Kidney (tissue), 22 donors: ENCODE measurements at places on chromosomes 7 and 10. TPM values are rescaled to one million over a fixed set of nuclear protein-coding genes. Genes with fewer than 3 reads are reported as not detected.

GRCh38 chr10:47408606-47409005, 24.5 kb upstream of the ZNF488 start:
- H3K27ac ChIP-seq = no peak overlapping the region
- H3K36me3 ChIP-seq = no peaks in the 10 kb centered on the region
- H3K4me3 ChIP-seq = no peak overlapping the region
- DNase-seq = no peak
- no peaks in the 10 kb centered on the region for H3K27me3 ChIP-seq

GRCh38 chr7:39321909-39322498, 244.2 kb upstream of the YAE1 start:
- peak; percentile 62 for DNase-seq
- no peaks in the 10 kb centered on the region for H3K4me1 ChIP-seq
- no peaks in the 10 kb centered on the region for H3K36me3 ChIP-seq
- no peak overlapping the region for H3K4me3 ChIP-seq
- no peaks in the 10 kb centered on the region for H3K27me3 ChIP-seq

DNA sequence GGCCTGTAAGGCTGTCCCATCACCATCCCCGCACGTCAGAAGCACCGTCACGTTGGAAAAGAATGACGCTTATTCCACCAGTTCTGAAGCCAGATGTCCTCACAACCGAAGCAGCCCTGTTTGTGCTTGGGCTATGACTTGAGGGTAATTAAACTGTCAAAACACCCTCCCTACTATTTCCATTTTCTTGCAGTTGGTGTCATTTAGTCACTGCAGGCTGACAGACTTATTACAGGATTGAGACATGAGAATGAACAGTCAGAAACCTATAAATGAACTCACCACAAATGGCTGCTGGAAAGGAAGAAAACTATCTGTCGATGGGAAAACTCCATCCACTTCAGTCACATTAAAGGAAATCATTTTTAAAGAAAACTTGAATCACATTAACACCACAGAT, 85.3 kb downstream of the VOPP1 start:
- H3K36me3 ChIP-seq = peaks cover 4% of the 10 kb centered on the region
- no peaks in the 10 kb centered on the region for H3K27me3 ChIP-seq
- H3K27ac ChIP-seq = no peak overlapping the region

DNA sequence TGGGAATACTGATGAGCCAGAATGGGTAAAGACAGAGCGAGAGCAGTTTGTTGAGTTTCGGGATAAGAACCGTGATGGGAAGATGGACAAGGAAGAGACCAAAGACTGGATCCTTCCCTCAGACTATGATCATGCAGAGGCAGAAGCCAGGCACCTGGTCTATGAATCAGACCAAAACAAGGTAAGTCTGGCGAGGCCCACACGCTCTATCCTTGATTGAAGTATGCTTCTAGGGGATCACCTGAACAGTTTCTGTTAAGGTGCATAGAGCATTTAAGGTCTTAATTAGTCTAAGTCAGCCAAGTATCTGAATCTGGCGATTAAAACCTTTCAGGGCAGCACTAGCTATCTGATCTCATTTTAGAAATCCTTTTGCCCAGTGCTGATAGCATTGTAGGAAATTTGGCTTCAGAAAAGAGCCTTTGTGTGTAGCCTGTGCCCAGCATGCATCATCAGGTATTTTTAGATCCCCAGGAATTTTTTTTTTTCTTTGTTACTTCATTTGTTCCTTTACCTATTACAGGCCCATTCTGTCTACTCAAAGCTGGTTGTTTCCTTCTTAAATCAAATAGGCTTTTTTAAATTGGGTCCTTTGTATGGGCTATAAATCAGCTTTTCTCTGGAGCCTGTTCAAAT, 8.0 kb downstream of the OPN1SW start:
- H3K27me3 ChIP-seq = no peaks in the 10 kb centered on the region
- no peak overlapping the region for H3K27ac ChIP-seq
- no peak overlapping the region for H3K4me3 ChIP-seq

DNA sequence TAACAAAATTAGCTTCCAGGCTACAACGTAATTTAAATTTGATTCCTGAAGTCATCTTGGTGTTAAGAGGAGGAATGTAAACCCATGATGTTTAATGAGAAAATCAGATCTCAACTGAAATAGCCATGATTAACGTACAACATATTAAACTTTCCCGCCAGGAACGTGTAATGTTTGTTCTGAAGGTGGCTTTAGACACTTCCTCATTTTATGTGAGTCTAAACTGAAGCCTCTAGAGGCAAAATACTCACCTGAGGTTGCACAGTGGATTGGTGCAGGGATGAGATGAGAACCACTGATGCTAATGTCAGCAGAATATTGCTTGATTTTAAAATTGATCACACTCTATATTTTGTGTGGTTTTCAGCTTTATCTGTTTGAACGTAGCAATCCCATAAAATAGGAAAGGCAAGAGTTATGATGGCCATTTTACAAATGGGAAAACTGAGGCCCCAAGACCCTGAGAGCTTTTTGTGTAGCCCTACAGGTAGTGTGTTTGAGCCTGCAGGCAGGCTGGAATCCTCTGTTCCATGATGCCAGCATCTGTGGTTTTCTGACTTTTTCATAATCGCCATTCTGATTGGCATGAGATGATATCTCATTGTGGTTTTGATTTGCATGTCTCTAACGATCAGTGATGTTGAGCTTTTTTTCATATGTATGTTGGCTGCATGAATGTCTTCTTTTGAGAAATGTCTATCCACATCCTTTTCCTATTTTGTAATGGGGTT, 243.7 kb upstream of the BMPER start:
- H3K36me3 ChIP-seq = no peaks in the 10 kb centered on the region
- no peak overlapping the region for H3K4me3 ChIP-seq
- no peak overlapping the region for H3K27ac ChIP-seq
- H3K27me3 ChIP-seq = no peaks in the 10 kb centered on the region

GDF2 gene
- total RNA-seq = not detected

AEBP1 gene
- 164 TPM for total RNA-seq
